ENCODE measurements at places on chromosomes 1 and 21.
A peak's percentile ranks its signal among the peaks of the same experiment; 100 is the strongest.

GRCh38 chr1:56539520-56539931 is 39.8 kb downstream of the PLPP3 start:
- DNase-seq, result no peak

DNA sequence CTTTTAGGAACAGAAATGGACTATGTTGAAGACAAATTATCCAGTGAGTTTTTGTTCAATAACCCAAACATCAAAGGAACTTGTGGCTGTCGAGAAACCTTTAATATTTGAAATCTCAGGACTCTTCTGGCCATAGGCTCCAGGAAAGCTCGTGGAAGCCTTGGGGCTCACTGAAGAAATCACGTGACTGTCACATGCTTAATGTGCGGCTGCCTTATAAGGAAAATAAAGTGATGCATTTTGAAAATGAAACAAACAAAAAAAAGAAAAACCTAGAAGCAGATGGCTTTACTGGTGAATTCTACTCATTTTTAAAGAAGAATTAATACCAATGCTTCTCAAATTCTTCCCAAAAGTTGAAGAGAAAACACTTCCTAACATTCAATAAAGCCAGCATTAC is 228.4 kb upstream of the RAB4A start:
- no peak for DNase-seq

- DNase-seq, result peak; percentile 58
Observed at GRCh38 chr1:8409106-8409505, 91.2 kb downstream of the SLC45A1 start.

DNA sequence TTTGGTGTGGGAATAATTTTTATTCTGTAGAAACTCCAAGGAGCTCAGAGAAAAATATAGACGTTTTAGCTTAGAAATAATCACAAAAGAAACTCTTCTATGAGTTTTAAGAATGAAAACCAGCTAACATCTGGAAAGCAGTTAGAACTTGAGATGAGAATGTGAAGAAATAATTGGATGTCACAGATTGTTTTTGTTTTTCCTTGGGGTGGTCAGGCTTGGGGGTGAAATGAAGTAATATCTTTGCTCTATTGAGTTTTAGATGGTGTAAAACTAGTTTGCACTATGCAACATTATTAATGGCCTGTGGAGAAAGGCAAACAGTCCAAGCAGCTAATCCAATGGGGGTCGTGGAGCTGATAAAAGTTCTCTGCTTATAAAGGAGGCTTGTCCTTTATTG is 101.2 kb downstream of the FMN2 start:
- no peak for DNase-seq

DNA sequence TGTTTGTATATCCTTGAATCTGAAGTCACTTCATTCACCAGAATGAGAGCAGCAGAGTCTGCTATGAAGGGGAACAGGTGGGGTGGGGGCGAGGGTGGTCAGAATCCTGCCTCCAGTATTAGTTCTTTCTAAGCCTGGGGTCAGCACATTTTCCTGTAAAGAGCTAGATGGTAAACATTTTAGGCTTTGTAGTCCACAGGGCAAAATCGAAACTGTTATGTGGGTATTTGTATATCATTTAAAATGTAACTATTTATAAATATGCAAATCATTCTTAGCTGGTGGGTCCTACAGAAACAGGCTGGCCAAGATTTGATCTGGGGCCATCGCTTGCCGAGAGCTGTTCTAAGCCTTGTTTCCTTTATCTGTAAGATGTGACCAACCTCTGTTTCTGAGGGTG is 96.0 kb downstream of the IGSF21 start:
- no peak for DNase-seq

DNA sequence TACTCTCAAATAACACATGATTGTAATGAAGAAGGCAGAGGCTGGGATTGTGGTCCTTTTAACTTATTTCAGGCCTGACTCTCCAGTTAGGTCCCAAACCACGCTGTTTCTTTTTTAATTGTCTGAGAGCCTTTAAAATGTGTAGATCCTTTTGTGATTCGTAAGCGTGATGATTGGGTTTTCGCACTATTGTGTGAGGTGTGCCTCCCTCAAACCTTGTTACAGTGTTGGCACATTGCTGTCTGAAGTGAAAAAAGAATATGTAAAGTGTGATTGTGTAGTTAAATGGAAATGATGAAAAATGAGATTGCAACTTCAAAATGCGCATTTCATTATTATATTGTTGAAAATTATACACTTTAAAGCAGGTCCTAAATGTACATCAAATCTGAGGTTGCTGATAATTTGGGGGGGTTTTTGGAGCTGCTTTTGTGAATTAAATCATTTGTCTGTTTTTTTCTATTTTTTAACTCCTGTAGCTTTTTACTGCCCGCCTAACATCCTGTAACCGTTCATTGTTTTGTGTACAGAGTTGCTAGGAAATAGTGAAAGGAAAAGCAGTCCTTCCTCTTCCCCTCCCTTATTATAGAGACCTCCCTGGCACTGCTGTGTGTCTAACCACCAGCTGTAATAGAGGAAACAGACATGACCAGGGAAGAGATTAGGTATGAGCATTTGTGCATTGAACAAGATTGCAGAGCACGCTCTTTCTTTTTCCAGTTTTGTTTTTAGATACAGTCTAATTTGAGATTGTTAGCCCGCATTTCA is 43.3 kb downstream of the IARS2 start:
- no peak for DNase-seq

DNA sequence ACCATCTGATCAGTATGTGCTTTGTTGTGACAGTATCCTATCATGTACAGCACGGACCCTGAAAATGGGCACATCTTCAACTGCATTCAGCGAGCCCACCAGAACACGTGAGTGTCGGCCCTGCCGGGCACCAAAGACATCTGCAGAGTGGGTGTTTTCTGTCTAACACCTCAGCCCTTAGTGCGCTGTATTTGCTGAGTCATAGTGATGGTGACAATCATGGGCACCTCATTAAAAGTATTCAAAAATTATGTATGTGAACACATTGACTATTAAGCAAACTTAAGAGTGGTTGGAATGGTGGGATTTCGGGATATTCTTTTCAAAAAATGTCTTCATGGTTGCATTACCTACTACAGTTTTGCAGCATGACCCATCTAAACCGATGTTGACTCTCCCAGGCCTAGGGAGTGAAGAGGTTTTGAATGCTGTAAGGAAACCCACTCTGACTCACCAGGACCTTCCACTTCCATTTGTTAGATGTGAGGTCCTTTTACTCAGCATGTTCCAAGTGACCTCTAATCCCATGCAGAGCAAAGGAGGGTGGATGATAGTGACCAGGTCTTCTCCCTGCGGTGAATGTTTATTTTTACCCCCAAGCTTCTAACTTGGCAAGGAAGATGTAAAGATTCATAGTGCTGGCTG is 20.1 kb downstream of the MGST3 start:
- DNase-seq, result no peak

- no peak for DNase-seq
Observed at GRCh38 chr21:33112151-33112550, 42.2 kb downstream of the OLIG1 start.
